Thyroid gland (tissue), 4 donors: ENCODE measurements at places on chromosomes 6 and 20.

DNA sequence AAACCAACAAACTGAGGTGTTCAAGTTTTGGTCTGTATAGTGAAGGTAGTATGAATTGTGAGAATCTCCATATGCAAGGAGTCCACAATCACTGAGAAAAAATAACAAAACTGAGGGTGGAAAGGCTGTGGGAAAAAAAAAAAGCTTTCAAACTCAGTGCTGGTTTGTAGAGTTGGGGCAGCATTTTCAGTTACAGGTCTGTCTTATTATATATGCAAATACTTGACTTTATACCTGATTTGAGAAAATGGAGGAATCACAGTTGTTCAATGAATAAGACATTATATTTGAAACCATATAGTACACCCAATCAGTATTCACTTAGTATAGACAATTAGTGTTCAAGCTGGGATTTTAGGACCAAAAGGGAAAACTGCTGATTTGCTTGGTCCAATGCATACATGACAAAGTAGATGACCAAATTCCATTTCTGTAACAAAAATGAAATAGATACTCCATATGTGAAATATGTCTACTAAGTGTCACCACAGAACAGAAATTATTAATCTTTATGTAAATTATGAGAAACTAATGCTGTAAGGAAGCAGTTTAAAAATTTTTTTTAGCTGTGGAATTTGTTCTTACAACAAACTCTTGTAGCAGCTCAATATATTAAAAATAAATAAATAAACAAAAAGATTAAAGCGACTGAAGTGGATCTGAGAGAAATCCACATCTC lies 187.7 kb downstream of the ASCC3 start:
- DNase-seq, result no peak

- no peak for DNase-seq
These were observed 597 bp upstream of the GLYATL3 start for GRCh38 chr6:49499126-49499525.

DNA sequence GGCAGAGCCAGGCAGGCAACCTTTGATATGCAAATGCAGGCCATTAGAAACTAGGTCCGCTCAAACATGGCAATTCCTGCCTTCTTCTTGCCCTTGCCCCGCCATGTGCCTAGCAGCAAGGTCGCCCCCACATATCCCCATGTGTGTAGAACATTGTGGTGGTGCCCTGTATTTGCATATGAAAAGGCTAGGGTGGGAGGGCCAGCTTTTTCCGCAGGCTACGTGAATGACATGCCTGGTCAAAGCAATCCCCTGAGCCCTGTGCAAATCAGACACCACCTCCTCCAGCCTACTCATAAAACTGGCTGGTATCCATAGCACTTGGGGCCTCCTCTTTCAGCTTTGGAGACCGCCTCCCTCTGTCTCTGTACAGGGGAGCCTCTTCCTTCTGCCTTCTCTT lies 31.6 kb downstream of the GSTA2 start:
- DNase-seq, result no peak

DNA sequence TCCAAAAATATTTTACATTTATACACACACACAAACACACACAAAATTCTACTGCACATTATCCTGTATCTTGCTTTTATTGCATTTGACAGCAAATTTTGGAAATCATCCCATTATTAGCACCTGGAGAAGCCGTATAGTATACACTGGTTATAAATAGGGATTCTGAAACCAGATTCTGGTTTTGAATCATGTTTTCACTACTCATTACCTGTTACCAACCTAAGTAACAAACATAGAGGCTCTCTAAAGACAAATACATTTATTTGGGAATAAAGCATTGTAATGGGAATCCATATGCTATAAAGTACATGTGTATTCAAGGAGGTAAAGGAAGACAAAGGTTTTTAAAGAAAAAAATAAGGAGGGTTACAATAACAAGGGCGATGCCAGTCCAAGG lies 106.8 kb downstream of the OR2B2 start:
- DNase-seq, result no peak

DNA sequence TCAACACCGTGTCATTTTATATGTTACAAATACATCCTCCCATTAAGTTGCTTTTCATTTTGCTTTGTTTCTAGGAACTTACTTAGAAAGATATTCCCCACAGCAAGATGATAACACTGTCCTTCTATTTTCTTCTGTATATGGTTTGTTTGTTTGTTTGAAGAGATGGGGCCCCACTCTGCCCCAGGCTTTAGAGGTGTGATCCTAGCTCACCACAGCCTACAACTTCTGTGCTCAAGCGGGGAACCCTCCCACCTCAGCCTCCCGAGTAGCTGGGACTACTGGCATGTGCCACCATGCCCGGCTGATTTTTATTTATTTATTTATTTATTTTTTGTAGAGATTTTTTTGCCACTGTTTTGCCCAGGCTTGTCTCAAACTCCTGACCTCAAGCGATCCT lies 14.2 kb upstream of the GMDS start:
- DNase-seq, result no peak
